Glutamatergic neuron (in vitro differentiated cells): ENCODE measurements at places on chromosomes 1 and 21. TPM values are rescaled to one million over a fixed set of nuclear protein-coding genes. Genes with fewer than 3 reads are reported as not detected.
A peak's percentile ranks its signal among the peaks of the same experiment; 100 is the strongest.

DNA sequence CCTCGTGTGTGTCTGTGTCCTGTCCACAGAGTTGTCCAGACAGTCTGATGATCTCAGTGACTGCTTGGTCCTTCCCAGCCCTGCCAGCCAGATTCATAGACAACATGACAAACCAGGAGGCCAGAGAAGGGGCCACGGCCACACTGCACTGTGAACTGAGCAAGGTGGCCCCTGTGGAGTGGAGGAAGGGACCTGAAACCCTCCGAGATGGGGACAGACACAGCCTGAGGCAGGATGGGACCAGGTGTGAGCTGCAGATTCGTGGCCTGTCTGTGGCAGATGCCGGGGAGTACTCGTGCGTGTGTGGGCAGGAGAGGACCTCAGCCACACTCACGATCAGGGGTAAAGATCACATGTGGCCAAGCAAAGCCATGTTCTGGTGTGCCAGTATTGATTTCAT, 96.4 kb downstream of the OBSCN start:
- no peak for DNase-seq
- H3K27ac ChIP-seq, result no peak overlapping the region
- H3K36me3 ChIP-seq, result peaks cover 47% of the 10 kb centered on the region

ERG gene
- not detected for total RNA-seq

ATP1A4 gene
- total RNA-seq, result not detected

CCDC185 gene
- total RNA-seq, result not detected

DNA sequence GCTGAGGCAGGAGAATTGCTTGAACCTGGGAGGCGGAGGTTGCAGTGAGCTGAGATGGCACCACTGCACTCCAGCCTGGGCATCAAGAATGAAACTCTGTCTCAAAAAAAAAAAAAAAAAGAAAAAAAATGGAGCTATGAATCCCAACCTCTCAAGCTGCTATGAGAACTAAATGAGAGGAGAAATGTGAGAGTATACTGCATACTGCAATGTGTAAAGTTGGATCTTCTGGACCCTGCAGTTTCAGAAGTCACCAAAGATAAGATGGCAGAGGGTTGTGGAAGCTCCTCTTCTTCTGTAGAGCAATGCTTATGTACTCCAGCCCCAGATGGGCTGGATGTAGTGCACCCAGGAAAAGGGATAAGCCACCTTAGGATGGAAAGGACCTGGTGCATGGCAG, 55.6 kb downstream of the PLXNA2 start:
- H3K4me3 ChIP-seq, result no peak overlapping the region
- DNase-seq, result no peak
- no peaks in the 10 kb centered on the region for H3K36me3 ChIP-seq
- no peaks in the 10 kb centered on the region for H3K27me3 ChIP-seq

DNA sequence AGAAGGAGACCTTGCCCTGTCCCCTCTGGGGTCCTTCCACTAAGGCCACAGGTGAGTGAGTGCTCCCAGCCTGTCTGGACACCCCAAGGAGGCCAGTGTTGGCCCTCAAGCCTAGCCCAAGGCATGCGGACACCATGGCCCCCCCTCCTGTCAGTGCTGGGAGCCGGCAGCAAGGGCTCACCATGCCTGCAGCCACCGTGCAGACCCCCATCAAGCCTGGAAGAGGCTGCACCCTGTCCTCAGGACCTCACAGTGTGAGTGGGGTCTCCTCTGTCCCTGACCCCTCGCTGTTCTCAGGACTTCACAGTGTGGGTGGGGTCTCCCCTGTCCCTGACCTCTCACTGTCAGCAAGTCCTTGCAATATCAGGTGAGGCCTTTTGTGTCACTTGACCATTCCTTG, 33.2 kb upstream of the PRSS38 start:
- H3K36me3 ChIP-seq, result no peaks in the 10 kb centered on the region
- H3K4me3 ChIP-seq, result no peak overlapping the region
- no peak for DNase-seq
- H3K4me1 ChIP-seq, result peaks cover 1% of the 10 kb centered on the region
- H3K27ac ChIP-seq, result no peak overlapping the region

- no peaks in the 10 kb centered on the region for H3K4me1 ChIP-seq
- H3K36me3 ChIP-seq, result peaks cover 44% of the 10 kb centered on the region
- peaks cover 4% of the 10 kb centered on the region for H3K27me3 ChIP-seq
- H3K27ac ChIP-seq, result no peak overlapping the region
- H3K4me3 ChIP-seq, result no peak overlapping the region
Measured at GRCh38 chr21:45523411-45524101, 18.7 kb downstream of the SLC19A1 start.

DNA sequence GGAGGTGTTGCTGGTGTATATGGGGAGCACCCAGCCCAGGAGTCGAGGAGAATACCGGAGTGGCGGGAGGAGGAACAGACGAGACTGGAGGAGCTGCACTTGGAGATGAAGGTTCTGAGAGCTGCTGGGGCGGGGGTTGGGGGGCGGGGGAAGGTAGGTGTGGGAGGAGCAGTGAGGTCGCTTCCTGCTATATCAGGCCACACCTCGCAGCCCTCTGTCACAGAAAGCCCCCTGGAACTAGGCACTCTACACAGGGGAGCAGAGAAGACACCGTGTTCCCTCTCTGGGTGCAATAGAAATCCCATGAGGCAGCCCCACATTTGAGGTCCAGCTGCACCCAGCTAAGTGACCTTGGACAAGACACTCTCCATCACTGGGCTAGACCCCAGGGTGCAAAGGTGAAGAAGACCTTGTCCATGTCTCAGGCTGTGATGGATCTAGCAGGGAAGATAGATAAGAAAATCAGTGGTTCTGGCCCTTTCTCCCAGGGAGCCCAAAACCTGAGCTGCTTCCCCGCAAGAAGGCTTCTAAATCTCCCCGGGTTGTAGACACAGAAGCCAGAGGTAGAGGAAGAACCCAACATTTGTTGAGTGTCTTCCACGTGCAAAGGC, 155.8 kb upstream of the EDN2 start:
- peaks cover 2% of the 10 kb centered on the region for H3K27me3 ChIP-seq
- no peak overlapping the region for H3K27ac ChIP-seq
- no peak overlapping the region for H3K4me3 ChIP-seq
- no peak for DNase-seq

DNA sequence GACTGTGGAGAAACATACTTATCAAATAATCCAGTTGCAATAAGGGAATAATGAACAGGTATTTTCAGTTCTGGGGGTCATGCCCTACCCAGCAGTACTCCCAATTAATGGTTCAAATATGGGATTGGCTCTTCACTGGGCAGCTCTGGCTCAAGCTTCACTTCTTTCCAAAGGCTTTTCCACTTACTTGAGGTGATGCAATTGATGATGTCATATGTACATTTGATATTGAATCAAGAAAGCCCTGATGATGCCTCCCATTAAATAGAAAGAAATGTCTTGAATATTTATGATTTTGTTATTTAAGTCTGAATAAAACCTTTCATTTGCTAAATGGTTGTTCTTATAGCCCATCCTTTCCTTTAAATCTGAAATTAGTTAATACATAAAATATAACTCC, 789.9 kb downstream of the USP25 start:
- no peak overlapping the region for H3K4me3 ChIP-seq
- no peaks in the 10 kb centered on the region for H3K27me3 ChIP-seq
- H3K4me1 ChIP-seq, result no peaks in the 10 kb centered on the region
- no peaks in the 10 kb centered on the region for H3K36me3 ChIP-seq
- H3K27ac ChIP-seq, result no peak overlapping the region
- no peak for DNase-seq

- peaks cover 2% of the 10 kb centered on the region for H3K4me1 ChIP-seq
- H3K27me3 ChIP-seq, result no peaks in the 10 kb centered on the region
- H3K27ac ChIP-seq, result no peak overlapping the region
- no peak overlapping the region for H3K4me3 ChIP-seq
- H3K36me3 ChIP-seq, result no peaks in the 10 kb centered on the region
- DNase-seq, result no peak
Measured at GRCh38 chr1:214718724-214719123, 115.7 kb downstream of the CENPF start.

DNA sequence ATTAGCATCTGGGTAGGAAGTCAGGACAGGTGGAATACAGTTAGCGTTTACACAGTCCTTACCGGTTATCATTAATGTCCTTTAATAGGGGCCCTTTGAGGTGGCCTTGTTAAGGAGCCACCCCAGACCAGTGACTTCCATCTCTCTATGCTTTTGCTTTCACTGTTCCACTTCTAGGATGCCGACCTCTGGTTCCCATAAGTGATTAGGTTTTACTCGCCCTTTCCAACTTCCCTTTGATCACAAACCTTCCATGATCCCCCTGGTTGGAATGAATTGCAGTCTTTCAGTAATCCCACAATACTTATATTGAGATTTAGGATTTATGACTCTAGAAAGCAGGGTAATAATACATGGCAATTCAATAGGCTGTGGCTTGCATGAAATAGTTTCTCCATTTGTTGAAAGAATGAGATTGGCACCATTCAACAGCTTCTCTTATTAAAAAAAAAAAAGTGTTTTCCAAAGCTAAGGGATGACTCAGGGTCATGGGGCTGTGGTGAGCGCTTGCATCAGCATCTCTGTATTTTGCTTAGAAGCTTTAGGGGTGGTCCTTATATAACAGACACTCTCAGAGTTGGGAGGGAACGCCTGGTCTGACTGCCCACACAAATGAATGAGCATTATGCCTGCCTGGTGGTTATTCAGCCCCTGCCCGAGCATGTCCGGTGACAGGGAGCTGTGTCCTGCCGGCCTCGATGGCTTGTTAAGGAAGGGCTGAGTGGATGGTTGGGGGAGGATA, 110.5 kb downstream of the CNIH3 start:
- H3K4me1 ChIP-seq, result peaks cover 14% of the 10 kb centered on the region
- H3K27me3 ChIP-seq, result peaks cover 3% of the 10 kb centered on the region
- peak overlapping the region; percentile 67 for H3K4me3 ChIP-seq
- H3K36me3 ChIP-seq, result peaks cover 4% of the 10 kb centered on the region
- H3K27ac ChIP-seq, result no peak overlapping the region

CHIA gene
- not detected for total RNA-seq

CA6 gene
- total RNA-seq, result not detected

DNA sequence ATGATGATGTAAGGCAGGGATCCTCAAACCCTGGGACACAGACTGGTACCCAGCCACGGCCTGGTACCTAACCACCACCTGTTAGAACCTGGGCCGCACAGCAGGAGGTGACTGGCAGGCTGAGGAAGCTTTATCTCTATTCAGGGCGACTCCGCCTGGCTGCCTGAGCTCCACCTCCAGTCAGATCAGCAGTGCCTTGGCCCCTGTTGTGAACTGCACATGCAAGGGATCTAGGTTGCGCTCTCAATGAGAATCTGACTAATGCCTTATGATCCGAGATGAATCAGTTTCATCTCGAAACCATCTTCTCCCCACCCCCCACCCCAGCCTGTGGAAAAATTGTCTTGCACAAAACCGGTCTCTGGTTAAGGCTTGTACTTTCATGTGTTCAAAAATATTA, 4.2 kb downstream of the RNPC3 start:
- peaks cover 12% of the 10 kb centered on the region for H3K4me1 ChIP-seq
- H3K27me3 ChIP-seq, result peaks cover 8% of the 10 kb centered on the region
- H3K36me3 ChIP-seq, result no peaks in the 10 kb centered on the region

- H3K27ac ChIP-seq, result peak overlapping the region; percentile 2
- H3K27me3 ChIP-seq, result peaks cover 4% of the 10 kb centered on the region
- peaks cover 8% of the 10 kb centered on the region for H3K4me1 ChIP-seq
- no peaks in the 10 kb centered on the region for H3K36me3 ChIP-seq
- DNase-seq, result no peak
Measured at GRCh38 chr1:45913183-45913683, 109.8 kb downstream of the MAST2 start.

TLR5 gene
- total RNA-seq, result not detected

- no peaks in the 10 kb centered on the region for H3K36me3 ChIP-seq
- no peak overlapping the region for H3K4me3 ChIP-seq
- no peaks in the 10 kb centered on the region for H3K27me3 ChIP-seq
- DNase-seq, result peak; percentile 39
- no peaks in the 10 kb centered on the region for H3K4me1 ChIP-seq
Measured at GRCh38 chr1:239952348-239953308, 139.1 kb upstream of the FMN2 start.

DNA sequence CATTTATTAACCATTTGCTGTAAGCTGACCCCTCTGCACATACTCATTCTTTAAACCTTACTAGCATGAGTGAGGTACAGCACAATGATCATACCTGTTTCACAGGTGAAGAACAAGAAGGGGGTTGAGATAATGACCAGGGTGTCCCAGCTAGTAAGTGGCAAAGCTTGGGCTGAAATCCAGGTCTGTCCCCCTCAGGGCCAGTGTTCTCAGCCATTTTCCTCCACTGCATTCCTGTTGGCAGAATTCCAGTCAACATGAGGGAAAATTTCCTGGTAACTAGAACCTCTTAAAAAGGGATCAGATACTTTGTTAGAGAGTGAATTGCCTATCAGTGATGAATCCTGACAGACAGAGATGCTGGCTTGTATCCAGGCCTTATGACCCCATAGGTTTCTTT, 48.1 kb downstream of the SPATA46 start:
- no peaks in the 10 kb centered on the region for H3K4me1 ChIP-seq
- H3K27ac ChIP-seq, result no peak overlapping the region
- H3K36me3 ChIP-seq, result no peaks in the 10 kb centered on the region
- no peak overlapping the region for H3K4me3 ChIP-seq

DNA sequence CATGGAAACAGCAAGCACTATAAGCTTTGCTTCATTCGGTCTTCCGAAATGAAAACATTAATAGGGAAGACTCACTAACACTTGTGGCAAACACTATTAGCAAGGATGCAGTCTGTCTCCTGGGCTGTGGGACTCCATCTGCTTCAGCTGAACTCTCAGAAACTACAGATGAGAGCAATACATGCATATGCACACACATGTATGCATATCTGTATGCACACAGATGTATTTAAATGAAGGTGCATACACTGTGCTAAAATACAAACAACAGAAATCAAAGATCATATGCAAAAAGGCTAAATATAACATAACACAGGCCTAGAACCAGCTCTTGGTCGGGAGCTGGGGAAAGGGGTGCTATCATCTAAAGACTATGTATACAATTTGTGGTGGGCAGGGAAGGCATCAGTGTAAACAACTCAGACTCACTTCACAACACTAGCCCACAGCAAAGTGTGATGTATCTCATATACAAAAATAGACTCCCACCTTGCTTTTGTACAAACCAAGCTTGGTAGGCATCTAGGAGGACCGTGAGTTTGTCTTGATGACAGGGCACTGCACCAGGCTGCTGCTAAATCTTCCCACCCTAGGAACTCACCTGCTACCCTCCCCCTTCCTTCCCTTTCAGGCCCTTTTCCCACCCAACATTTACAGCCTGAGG, 32.8 kb downstream of the CDC7 start:
- H3K4me3 ChIP-seq, result no peak overlapping the region
- H3K36me3 ChIP-seq, result no peaks in the 10 kb centered on the region
- H3K4me1 ChIP-seq, result no peaks in the 10 kb centered on the region
- no peak for DNase-seq
- no peak overlapping the region for H3K27ac ChIP-seq

GART gene
- 70.3 TPM for total RNA-seq
